Left ventricle myocardium inferior (tissue), 1 donor: ENCODE measurements at places on chromosomes 12 and 14. TPM values are rescaled to one million over a fixed set of nuclear protein-coding genes. Genes with fewer than 3 reads are reported as not detected.

Gene DNAL1
- 15.2 TPM for total RNA-seq

GRCh38 chr12:66563220-66563619, 115.7 kb downstream of the GRIP1 start:
- H3K27me3 ChIP-seq, result no peaks in the 10 kb centered on the region
- DNase-seq, result no peak
- H3K36me3 ChIP-seq, result no peaks in the 10 kb centered on the region
- H3K4me1 ChIP-seq, result no peaks in the 10 kb centered on the region

- H3K4me1 ChIP-seq, result no peaks in the 10 kb centered on the region
- H3K27me3 ChIP-seq, result no peaks in the 10 kb centered on the region
- H3K27ac ChIP-seq, result no peak overlapping the region
- H3K36me3 ChIP-seq, result no peaks in the 10 kb centered on the region
- DNase-seq, result no peak
Measured at GRCh38 chr12:44294649-44295048, 458.8 kb downstream of the TMEM117 start.

Gene SVOP
- 2.6 TPM for total RNA-seq

- DNase-seq, result peak; percentile 44
- no peak overlapping the region for H3K4me3 ChIP-seq
- H3K36me3 ChIP-seq, result peaks cover 7% of the 10 kb centered on the region
- no peaks in the 10 kb centered on the region for H3K27me3 ChIP-seq
- H3K27ac ChIP-seq, result peak overlapping the region; percentile 4
Measured at GRCh38 chr12:122123051-122123760, 44.6 kb downstream of the MLXIP start.

DNA sequence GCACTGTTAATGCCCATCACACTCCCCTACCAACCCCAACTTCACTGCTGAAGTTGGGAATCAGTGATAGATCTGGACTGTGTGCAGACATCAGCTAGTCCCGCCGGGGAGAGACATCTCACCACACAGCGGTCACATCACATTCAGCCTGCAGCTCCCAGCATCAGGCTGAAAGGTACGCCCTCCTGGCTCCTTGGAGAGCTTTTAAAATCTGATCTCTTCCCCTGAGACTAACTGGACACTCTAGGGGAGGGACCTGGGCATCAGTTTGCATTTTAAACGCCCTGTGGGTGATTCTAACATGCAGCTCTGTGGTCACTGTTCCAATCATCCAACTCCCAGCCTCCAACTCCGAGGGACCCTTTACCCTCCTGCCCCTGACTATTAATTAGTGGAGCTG, 58.4 kb downstream of the CCDC85C start:
- H3K4me1 ChIP-seq, result peaks cover 66% of the 10 kb centered on the region
- no peaks in the 10 kb centered on the region for H3K36me3 ChIP-seq
- no peak overlapping the region for H3K4me3 ChIP-seq
- H3K27ac ChIP-seq, result no peak overlapping the region

DNA sequence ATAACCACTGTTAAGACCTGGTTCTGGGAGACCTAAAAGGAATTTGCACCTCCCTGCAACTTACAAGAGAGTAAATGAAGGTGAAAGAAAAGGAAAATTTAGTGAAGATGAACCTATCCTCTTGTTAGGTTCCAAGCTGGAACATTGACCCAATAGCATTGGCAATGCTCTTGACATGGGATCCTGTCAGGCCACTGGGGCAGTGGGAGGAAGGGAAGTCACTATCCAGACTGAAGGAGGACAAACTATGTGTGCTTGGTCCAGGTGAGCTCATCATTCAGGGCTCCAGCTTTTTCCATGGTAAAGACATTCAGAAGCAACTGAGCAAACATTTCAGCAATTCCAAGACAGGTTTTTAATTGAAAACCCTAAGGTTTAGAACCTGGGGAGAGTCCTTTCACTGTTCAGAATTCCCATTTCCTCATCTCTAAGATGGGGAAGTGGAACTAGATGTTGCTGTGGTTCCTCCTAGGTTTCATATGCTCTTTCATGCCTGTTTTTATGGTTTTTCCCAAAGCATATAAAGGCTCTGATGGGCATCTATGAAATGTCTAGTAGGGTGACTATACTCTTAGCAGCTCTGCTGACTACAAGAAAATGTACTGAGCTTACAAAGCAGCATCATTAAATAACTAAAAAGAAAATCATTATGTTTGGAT, 33.1 kb downstream of the MAPK1IP1L start:
- H3K4me3 ChIP-seq, result no peak overlapping the region
- no peak for DNase-seq
- H3K27me3 ChIP-seq, result no peaks in the 10 kb centered on the region
- H3K4me1 ChIP-seq, result peaks cover 3% of the 10 kb centered on the region
- no peaks in the 10 kb centered on the region for H3K36me3 ChIP-seq

GRCh38 chr12:22467190-22467589, 77.2 kb downstream of the C2CD5 start:
- no peak overlapping the region for H3K4me3 ChIP-seq
- H3K36me3 ChIP-seq, result peaks cover 60% of the 10 kb centered on the region
- no peaks in the 10 kb centered on the region for H3K4me1 ChIP-seq
- no peaks in the 10 kb centered on the region for H3K27me3 ChIP-seq

GRCh38 chr14:23376482-23377197, at the start of gene CMTM5:
Gene CMTM5, plus strand, starts transcription at chr14:23377046. Its CDS starts 206 bp downstream, at chr14:23377252.
- H3K27ac ChIP-seq, result peak within 1 kb of the TSS; percentile 47
- peak within 1 kb of the TSS; percentile 47 for H3K4me3 ChIP-seq
- H3K27me3 ChIP-seq, result peaks cover 7% of the 10 kb centered on the region
- DNase-seq, result no peak
- peaks cover 17% of the 10 kb centered on the region for H3K4me1 ChIP-seq

DNA sequence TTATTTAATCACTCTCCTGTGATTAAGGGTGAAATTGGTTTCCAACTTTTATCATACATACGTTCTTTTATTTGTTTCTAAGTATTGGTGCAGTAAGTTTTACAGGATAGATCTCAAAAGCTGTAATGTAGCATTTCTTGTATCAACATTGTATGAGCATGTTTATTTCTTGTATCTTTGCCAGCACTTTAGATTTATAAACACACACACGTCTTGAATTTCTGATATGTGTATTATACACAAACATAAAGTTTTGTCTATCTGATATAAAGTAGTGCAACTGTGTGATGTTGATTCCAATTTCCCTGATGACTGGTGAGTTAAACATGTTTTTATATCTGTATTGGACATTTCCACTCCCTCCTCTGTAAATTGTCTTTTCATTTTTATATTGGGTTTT, 134.7 kb downstream of the NOVA1 start:
- no peak overlapping the region for H3K27ac ChIP-seq
- no peak for DNase-seq
- H3K4me1 ChIP-seq, result no peaks in the 10 kb centered on the region
- no peaks in the 10 kb centered on the region for H3K36me3 ChIP-seq

GRCh38 chr12:107634530-107634929, 51.1 kb upstream of the PWP1 start:
- DNase-seq, result no peak
- H3K4me1 ChIP-seq, result no peaks in the 10 kb centered on the region
- no peak overlapping the region for H3K27ac ChIP-seq
- no peaks in the 10 kb centered on the region for H3K36me3 ChIP-seq
- H3K27me3 ChIP-seq, result peaks cover 12% of the 10 kb centered on the region

GRCh38 chr12:130506844-130507243, 169.2 kb downstream of the PIWIL1 start:
- H3K36me3 ChIP-seq, result no peaks in the 10 kb centered on the region
- peaks cover 80% of the 10 kb centered on the region for H3K27me3 ChIP-seq
- no peak overlapping the region for H3K27ac ChIP-seq
- H3K4me3 ChIP-seq, result no peak overlapping the region
- no peaks in the 10 kb centered on the region for H3K4me1 ChIP-seq

GRCh38 chr12:11412731-11413130, 17.4 kb upstream of the PRB2 start:
- H3K4me3 ChIP-seq, result no peak overlapping the region
- H3K27ac ChIP-seq, result no peak overlapping the region
- DNase-seq, result no peak
- no peaks in the 10 kb centered on the region for H3K4me1 ChIP-seq
- H3K36me3 ChIP-seq, result no peaks in the 10 kb centered on the region

DNA sequence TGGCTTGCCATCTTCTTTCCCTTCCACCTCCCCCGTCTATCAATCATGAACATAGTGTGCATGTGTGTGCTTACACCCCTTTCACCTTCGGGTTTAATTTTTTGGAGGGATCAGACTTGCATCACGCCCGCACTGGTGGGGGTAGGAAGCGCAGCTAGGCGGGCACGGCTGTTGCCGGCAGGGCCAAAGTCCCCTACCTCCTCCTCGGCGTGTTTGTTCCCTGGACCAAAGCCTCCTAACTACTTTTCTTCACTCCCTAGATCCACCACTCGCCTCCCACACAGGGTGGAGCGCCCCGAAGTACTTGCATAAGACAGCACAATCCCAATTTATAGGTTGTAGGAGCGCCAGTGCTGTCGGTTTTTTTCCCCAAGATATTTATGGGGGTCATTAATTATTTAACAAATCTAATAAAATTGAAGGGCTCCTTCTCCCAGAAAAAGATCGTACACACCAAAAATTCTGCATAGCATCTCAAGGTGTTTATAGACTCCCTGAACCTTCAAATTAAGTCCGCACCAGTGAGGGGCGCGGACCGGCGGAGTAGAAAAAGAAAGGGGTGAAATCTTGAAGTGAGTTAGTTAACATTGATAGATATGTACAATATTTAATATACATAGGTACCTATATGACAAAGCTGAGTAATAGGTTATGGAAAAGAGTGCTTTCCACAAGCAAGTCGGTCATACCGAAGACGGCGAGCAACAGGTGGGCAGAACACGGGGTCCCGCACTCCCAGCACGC, 717 bp downstream of the PKP2 start:
- peaks cover 17% of the 10 kb centered on the region for H3K4me1 ChIP-seq
- peak overlapping the region; percentile 81 for H3K4me3 ChIP-seq
- no peaks in the 10 kb centered on the region for H3K36me3 ChIP-seq
- peak; percentile 23 for DNase-seq
- H3K27me3 ChIP-seq, result peaks cover 39% of the 10 kb centered on the region

DNA sequence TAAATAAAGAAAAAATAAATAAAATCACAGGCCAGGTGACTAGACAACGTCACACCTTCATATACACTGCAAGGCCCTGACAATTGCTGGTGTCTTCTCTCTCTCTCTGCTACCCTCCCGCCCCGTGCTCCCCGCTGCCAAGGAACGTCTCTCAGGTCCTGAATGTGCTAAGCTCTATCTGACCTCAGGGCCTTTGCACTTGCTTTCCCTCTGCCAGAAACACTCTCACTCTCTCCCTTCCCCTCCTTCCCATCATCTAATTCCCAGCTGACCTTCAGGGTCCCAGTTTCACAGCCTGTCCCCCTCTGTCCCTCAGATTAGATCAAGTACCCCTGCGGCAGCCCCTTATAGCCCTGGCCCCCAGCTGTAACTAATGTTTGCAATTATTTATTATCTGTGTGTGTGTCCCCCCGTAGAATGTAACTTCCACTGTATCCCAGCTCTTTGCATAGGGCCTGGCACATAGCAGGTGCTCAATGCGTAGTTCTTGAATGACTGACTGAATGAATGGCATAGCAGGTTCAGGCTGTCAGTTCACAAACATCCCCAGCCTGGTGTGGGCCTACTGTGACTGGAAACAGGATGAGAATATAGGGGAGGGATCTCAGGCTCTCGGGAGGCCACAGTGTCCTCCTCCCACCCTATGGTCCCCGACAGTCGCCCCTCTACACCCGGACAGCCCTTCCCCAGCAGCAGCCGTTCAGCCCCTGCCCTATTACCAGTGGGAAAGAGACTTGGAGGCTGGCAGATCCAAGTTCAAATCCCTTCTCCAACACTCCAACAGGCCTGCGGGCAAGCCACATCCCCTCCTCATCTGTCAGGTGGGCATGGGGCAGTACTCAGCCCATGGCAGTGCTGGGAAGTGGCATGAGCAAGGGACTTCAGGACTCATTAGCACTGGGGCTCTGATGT, 6.6 kb downstream of the BEGAIN start:
- H3K4me1 ChIP-seq, result no peaks in the 10 kb centered on the region
- H3K27ac ChIP-seq, result no peak overlapping the region
- H3K27me3 ChIP-seq, result peaks cover 24% of the 10 kb centered on the region
- peak; percentile 6 for DNase-seq

DNA sequence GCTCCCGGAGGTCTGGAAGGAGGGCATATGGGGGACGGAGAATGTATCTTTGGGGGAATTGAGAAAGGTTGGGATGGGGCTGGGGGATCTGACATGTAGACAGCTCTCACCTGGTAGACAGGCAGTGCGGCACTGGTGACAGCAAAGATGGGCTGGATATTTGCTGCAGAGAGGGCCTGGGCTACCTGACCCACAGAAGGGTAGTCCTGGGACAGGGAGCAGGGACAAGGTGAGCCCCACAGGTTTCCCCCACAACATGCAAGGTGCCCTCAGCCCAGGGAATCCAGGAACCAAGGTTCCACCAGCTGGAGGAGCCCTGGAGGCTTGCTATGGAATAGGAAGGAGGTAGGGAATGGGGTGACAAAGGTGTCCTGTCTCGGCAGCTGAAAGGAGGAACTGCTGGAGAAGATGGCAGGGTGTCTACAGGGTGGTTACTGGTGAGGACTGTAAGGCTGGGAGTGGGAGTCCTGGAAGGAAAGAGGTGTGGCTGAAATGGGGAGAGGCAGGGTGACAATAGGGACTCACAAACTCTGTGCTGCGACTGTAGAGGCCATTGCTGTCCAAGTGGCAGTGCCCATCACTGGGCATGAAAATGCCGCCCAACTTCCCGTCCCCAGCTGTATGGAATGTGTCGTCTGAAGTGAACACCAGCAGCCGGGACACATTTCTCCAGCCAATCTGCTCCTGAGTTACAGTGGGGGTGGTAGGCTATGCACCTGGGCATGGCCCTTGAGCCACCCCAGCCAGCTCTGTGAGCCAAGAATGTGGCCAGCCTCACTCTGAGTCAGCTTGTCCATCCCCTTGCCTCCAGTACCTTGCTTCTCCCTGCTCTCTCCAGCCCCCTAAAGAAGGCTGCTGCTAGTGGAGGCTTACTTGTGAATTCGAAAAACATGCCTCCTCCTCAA, 11.3 kb downstream of the ITGB7 start:
- H3K27me3 ChIP-seq, result no peaks in the 10 kb centered on the region
- H3K4me1 ChIP-seq, result peaks cover 16% of the 10 kb centered on the region
- no peak overlapping the region for H3K4me3 ChIP-seq
- H3K36me3 ChIP-seq, result no peaks in the 10 kb centered on the region
- H3K27ac ChIP-seq, result no peak overlapping the region

- H3K27ac ChIP-seq, result peak overlapping the region; percentile 28
- peak overlapping the region; percentile 63 for H3K4me3 ChIP-seq
- peaks cover 5% of the 10 kb centered on the region for H3K4me1 ChIP-seq
- peaks cover 11% of the 10 kb centered on the region for H3K27me3 ChIP-seq
- H3K36me3 ChIP-seq, result no peaks in the 10 kb centered on the region
Measured at GRCh38 chr12:127083008-127083949, 1183.7 kb upstream of the TMEM132C start.

Gene TAS2R50
- 0.47 TPM for total RNA-seq

GRCh38 chr14:102211240-102211639, 71.5 kb downstream of the WDR20 start:
- no peaks in the 10 kb centered on the region for H3K27me3 ChIP-seq
- no peak overlapping the region for H3K4me3 ChIP-seq
- DNase-seq, result no peak
- peaks cover 46% of the 10 kb centered on the region for H3K36me3 ChIP-seq
- H3K4me1 ChIP-seq, result peaks cover 36% of the 10 kb centered on the region
- H3K27ac ChIP-seq, result no peak overlapping the region

DNA sequence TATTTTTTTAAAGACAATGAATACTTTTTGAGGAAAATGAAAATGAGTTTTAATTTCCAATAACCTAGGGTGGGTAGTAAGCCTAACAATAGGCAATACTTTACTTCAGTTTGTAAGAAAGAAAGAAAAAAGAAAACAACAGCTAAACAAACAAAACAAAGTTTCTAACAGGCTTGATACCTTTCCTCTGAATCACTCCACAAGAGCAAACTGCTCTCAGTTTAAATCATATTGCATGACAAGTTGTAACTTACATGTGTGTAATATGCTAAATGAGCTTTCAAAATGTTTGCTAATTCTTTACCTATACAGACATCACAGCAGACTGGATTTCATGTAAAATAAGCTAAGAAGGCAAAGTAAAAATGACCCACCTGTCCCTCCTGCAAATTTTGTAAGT, 6.7 kb upstream of the LMO3 start:
- no peak for DNase-seq
- H3K27ac ChIP-seq, result peak overlapping the region; percentile 76
- peaks cover 53% of the 10 kb centered on the region for H3K27me3 ChIP-seq
- H3K4me3 ChIP-seq, result peak overlapping the region; percentile 23
- no peaks in the 10 kb centered on the region for H3K36me3 ChIP-seq
